ENCODE measurements at places on chromosomes 1 and 21.

- no peak for DNase-seq
These were observed 45.9 kb downstream of the LUZP1 start for GRCh38 chr1:23122796-23123195.

- peak; percentile 14 for DNase-seq
These were observed 30.2 kb downstream of the PRDX6 start for GRCh38 chr1:173507205-173507846.

- DNase-seq = peak; percentile 83
These were observed at the start of gene TTLL10 for GRCh38 chr1:1173793-1174415. TTLL10 (plus strand) TSS chr1:1173880; CDS start chr1:1179216, 5,336 bp downstream.

DNA sequence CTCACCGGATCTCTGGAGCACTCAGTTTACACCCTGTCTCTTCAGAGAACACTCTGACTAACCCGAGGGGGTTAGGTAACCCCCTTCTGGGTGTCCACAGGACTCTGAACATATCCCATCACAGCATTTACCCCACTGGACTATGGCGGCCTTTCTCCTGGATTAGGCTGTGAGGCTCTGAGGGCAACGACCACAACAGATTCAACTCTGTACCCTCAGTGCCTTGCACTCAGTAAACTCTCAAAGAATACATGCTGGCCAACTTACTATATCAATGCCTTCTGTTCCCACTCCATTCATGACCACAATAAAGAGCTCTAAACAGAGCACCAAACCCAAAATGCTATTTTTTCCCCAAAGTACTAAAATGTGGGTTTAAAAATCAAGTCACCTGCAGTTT lies 5.4 kb downstream of the MECR start:
- DNase-seq = no peak

- DNase-seq = no peak
These were observed 96.5 kb downstream of the TGFBR3 start for GRCh38 chr1:91789273-91789997.

DNA sequence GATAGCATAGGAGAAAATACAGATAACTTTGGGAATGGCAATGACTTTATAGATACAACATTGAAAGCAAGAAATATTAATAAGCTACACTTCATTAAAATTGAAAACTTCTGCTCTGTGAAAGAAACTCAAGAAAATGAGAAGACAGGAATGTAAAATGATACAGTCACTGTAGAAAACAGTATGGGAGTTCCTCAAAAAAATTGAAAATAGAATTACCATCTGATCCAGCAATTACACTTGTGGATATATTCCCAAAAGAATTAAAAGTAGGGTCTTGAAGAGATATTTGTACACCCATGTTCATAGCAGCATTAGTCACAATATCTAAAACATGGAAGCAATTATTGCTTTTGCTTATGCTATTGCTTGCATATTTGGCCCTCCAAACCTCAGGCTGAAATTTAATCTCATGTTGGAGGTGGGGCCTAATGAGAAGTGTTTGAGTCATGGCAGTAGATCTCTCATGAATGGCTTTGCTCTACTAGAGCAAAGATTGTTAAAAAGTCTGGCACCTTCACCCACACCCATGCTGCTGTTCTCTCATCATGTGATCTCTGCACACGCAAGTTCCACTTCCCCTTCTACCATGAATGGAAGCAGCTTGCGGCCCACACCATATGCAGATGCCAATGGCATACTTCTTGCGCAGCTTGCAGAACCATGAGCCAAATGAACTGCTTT lies 15.3 kb upstream of the AHCYL1 start:
- DNase-seq = no peak

GRCh38 chr1:172405912-172406311 lies 14.6 kb upstream of the C1orf105 start:
- no peak for DNase-seq

GRCh38 chr1:168335500-168335899 lies 54.8 kb downstream of the TBX19 start:
- no peak for DNase-seq

- no peak for DNase-seq
These were observed 5.5 kb upstream of the RGS21 start for GRCh38 chr1:192311281-192311680.

- no peak for DNase-seq
These were observed 16.7 kb downstream of the FRRS1 start for GRCh38 chr1:99749504-99750347.

- DNase-seq = no peak
These were observed 126.0 kb downstream of the NR5A2 start for GRCh38 chr1:200153277-200154055.

DNA sequence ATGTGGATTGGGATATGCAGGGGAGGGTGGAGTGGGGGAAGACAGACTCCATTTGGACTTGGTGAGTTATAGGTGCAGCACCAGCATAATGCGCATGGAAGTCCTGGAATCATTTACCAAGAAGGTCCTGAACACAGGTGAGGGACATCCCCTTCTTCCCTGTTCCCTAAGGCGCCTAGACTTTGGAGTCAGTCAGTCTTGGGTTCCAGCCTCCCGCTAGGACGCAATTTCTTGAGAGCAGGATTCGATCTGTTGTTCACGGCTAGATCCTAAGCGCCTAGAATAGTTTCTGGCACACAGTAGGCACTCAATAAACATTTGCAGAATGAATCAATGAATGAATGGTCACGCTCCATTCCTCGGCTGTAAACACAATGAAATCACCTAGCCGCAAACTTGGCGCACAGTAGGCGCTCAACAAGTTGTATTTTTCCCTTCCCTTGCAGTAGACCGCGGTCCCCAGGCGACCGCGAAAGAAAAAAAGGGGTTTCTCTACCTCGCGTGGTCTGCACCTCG lies 1.0 kb upstream of the AK4 start:
- DNase-seq = no peak
